ENCODE measurements at places on chromosomes 2 and 18. TPM values are rescaled to one million over a fixed set of nuclear protein-coding genes. Genes with fewer than 3 reads are reported as not detected.

The PDE1A gene
- total RNA-seq = not detected

The TBR1 gene
- not detected for total RNA-seq

The TEKT4 gene
- total RNA-seq = not detected

The KDSR gene
- total RNA-seq = 58.7 TPM

The RAB17 gene
- total RNA-seq = not detected

The LONRF2 gene
- 0.03 TPM for total RNA-seq

The DLX1 gene
- not detected for total RNA-seq

The MGAT4A gene
- total RNA-seq = 95.2 TPM

The PIEZO2 gene
- total RNA-seq = not detected

The IL36A gene
- not detected for total RNA-seq

The KIAA2012 gene
- not detected for total RNA-seq

The GCA gene
- total RNA-seq = 11.4 TPM

The STRADB gene
- 38.7 TPM for total RNA-seq

The ANKRD30B gene
- total RNA-seq = not detected

The TCF23 gene
- total RNA-seq = not detected

The RBM44 gene
- total RNA-seq = 1.1 TPM

The HRH4 gene
- total RNA-seq = not detected
